ENCODE measurements at places on chromosomes 12 and 14.

DNA sequence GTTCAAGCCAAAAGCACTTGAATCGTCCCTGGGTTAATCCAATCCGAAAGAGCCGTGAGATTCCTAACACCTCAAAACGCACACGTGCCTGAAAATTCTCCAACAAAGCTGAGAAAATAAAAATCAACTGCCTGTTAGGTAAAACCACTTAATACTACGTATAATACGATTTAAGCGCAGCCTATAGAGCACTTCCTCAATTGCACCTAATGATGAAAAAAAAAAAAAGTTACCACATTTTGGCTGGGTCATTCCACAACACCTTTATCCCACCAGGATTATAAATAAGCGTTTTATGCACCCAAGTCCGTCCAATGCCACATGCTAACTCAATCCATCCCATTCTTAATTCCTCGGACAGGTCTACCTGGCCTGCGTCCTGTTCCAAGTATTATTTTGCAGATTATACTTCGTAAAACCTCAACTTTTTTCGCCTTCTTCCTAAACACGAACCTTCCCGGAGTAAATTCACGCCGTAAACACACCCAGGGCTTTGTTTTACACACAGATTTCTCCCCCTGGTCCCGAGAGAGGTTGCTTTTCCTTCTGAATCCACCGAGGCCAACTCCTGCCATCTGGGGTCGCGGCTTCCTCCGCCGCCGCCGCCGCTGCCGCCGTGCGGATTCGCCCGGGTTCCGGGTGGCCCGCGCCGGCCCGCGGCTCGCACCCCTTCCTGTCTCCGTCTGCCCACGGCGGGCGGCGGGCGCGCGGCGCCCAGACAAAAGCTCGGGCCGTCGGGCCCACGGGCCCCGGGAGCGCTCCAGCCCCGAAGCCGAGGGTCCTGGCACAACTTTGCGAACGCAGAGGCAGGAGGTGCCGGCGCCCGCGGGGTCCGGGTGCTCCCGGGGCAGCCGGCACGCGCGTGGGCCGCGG, 66.2 kb downstream of the RNF34 start:
- DNase-seq: peak; percentile 77

GRCh38 chr12:24138041-24138440, 188.6 kb upstream of the SOX5 start:
- no peak for DNase-seq

DNA sequence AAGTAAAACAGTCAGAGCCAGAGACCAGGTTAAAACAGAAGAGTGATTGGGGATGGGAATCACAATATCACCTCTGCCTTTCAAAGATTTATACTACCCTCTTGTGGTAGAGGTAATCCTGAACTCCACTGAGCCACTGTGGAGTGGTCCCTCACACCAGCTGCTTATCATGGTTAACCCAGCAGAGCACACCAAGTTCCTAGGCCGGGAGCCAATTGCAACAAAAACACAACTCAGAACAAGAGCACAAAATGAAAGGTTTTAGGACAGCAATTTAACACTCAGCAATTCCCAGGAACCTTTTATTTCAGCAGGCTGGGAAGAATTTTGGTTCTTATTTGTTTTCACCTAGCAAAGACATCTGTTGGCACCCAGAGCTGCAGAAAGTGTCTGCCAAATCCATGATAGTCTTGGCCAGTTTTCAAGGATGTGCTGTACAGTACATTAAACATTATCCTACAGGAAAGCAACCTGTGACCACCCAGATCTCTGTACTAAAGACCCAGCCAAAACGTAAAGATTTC, 220.5 kb upstream of the ATXN7L3B start:
- DNase-seq: peak; percentile 78

- no peak for DNase-seq
Measured at GRCh38 chr14:101828046-101828445, 66.5 kb downstream of the PPP2R5C start.

- no peak for DNase-seq
Measured at GRCh38 chr14:34489324-34489723, 27.3 kb upstream of the SPTSSA start.

GRCh38 chr12:103469719-103470118, 26.0 kb downstream of the C12orf42 start:
- DNase-seq: no peak

GRCh38 chr14:101539880-101540279, 21.4 kb upstream of the DIO3 start:
- no peak for DNase-seq

- DNase-seq: no peak
Measured at GRCh38 chr14:100903134-100903468, 421 bp downstream of the RTL1 start.

DNA sequence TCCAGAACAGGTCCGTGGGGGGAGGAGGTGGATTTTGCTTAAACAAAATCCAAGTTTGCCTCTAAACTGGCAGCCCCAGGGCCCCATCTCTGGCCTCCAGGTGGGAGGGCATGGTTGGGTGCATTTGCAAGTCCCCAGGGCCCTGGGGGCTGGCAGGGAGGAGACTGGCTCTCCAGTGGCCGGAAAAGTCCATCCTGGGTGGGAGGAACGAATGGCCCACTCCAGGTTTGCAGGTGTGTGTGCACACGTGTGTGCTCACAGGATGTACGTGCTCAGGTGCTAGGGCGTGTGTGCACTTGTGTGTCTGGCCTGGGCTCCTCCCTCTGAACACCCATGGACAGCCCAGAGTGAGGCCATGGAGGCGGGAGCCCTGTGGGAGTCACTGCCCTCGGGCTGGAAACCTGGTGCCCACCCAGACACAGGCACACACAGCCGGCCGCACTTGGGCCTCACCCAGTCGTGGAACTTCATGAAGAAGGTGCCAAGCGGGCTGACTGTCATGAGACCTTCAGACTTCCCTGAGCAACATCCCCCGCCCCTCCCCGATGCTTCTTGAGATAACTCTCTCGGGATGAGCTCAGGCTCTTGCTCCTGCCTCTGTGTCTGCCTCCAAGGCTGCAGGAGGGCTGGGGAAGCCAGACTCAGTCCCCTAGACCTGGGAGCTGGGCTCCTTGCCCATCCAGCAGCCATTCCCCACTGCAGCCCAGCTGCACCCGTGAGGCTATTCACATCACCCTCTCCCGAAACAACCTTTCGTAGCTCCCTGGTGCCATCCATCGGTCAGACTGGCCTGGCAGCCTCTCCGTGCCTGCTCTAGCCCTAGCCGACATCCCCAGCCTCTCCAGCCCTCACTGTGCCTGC, 9.4 kb downstream of the AHNAK2 start:
- peak; percentile 70 for DNase-seq

GRCh38 chr12:96375841-96376604, 24.2 kb downstream of the CDK17 start:
- no peak for DNase-seq

DNA sequence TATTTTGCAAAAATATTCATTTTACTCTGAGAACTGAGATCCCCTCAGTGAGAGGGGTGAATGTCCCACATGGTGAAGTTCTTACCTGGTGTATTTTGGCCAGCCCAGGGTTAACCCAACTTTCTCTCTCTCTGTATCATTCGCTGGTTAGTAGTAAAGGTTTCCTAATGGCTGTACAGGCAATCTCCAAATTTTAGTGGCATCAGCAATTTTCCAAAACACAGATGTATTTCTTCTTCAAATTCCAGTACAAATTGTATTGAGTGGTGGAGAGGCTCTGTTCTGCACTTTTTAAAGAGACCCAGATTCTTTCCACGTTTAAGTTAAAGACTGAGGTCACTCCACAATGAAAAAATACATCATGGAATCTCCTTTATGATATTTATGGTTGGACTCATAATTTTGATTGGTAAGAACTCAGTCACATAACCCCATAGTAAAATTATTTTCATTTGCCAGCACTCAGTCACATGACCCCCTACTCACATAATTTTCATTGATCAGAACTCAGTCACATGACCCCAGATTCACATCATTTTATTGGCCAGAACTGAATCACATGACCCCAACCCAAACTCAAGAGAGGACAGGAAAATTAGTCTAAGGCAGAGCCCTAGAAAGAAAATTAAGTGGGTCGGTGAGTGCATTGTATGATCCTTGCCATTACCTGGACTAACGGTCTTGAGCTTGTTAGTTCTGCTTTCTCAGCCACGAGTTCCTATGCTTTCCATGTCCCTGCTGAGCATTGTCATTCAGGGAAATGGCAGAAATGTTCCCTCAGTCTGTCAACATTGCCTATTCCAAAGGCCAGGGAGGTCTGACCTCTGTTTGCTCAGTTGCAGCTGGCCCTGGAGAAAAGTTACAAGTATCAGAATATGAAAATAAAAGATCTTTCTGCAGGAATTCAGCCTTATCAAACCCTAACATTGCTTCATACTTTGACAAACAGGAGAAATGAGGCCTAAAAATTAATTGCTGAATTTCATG, 1536.2 kb downstream of the AACS start:
- no peak for DNase-seq

DNA sequence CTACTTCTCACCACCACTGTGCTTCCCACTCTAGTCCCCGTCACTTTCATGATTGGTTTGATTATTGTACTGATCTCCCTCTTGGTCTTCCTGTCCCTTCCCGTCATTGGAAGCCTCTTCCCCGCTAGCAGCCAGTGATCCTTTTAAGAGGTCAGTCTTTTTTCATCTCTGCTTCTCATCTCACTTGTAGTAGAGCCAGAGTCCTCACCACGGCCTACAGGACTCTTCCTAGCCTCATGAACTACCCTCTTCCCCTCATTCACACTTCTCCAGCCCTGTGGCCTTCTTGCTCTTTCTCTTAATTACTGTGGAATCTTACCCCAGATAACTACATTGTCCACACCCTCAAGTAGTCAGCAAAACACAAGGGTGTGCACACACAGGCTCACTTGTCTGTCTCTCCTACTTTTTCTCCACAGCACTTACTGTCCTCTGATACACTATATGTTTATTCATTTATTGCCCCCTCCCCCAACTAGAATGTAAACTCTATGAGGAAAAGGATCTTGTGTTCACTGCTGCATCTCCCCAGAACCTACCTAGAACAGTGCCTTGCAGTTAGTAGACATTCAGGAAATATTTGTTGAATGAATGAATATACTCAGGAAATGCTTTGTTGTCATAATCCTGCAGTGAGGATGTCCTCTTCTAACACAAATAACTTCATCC, 66.3 kb downstream of the CKB start:
- peak; percentile 65 for DNase-seq

- no peak for DNase-seq
Measured at GRCh38 chr12:67910360-67911274, 78.6 kb upstream of the IFNG-AS1 start.

- peak; percentile 86 for DNase-seq
Measured at GRCh38 chr12:120290609-120291305, 946 bp downstream of the RNU4-2 start.

GRCh38 chr12:56718149-56718548, 7.0 kb downstream of the NACA start:
- DNase-seq: peak; percentile 40

GRCh38 chr14:93962701-93963601, 13.4 kb downstream of the ASB2 start:
- DNase-seq: no peak

GRCh38 chr14:52314595-52315354, 663 bp downstream of the PTGER2 start:
- peak; percentile 79 for DNase-seq

DNA sequence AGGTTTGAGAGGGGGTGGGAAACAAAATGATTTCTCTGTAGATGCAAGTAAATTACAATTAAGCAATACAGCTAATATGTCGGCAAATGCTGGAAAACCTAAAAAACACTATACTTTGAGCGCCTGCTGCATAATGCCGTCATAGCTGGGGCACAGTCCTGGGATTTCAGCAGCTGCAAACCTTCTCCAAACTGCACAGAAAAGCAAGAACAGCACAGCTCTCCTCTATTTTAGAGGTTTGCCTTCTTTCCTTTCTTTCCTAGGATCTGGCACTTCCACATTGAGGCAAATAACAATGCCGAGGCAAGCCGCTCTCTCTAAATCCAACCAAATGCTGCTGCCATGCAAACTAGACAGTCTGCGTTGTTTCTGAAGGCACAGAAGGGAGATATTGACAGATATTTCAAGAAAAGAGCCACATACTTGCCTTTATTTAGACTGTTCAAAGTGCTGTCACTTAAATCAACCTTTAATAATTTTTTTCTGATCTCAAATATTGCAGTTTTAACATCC, 287.1 kb upstream of the G2E3 start:
- no peak for DNase-seq

- DNase-seq: no peak
Measured at GRCh38 chr14:93003945-93004698, 81.2 kb downstream of the CHGA start.

- DNase-seq: peak; percentile 71
Measured at GRCh38 chr14:77409131-77409533, 14.2 kb downstream of the NOXRED1 start.

DNA sequence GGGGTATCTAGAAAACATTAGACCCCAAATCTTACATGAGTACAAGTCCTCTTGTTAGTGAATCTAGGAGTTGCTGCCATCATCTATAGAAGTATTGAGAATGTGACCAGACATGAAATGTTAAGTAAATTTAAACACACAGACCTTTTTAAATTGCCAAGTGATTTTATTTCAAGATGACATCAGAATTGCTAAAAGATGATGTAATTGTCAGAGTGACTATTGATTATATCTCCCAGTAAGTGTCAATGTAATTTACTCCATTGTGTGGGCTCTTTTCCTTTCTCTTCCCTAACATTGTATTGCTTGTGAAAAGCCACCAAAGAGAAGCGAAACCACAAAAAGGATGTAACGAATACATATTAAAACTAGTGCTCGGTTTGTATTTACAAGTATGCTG, 16.8 kb downstream of the ADAM21 start:
- no peak for DNase-seq
